ENCODE measurements at places on chromosomes 16 and 17. TPM values are rescaled to one million over a fixed set of nuclear protein-coding genes. Genes with fewer than 3 reads are reported as not detected.

DNA sequence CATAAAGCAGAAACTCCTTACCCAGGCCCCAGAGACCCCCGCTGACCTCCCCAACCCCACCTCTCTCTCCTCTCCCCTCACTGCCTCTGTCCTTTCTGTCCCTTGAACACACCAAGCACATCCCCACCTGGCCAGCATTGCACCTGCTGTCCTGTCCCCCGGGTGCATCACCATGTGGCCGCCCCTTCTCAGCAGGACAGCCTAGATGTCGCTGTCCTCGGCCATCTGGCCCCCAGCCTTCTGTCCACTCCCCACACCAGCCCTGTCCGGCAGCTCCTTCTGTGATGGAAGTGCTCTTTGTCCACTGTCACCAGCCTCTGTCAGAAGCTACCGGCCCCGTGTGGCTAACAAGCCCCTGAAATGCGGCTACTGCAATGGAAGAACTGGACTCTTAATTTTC is 12.3 kb upstream of the MPRIP start:
- peak overlapping the region; percentile 39 for H3K27ac ChIP-seq
- DNase-seq = no peak
- peaks cover 35% of the 10 kb centered on the region for H3K4me1 ChIP-seq
- H3K27me3 ChIP-seq = no peaks in the 10 kb centered on the region
- no peak overlapping the region for H3K4me3 ChIP-seq

- DNase-seq = no peak
- H3K4me3 ChIP-seq = peak overlapping the region; percentile 39
- H3K27me3 ChIP-seq = no peaks in the 10 kb centered on the region
- H3K36me3 ChIP-seq = peaks cover 12% of the 10 kb centered on the region
- peak overlapping the region; percentile 94 for H3K27ac ChIP-seq
Observed at GRCh38 chr17:83090444-83091256, 11.2 kb downstream of the METRNL start.

DNA sequence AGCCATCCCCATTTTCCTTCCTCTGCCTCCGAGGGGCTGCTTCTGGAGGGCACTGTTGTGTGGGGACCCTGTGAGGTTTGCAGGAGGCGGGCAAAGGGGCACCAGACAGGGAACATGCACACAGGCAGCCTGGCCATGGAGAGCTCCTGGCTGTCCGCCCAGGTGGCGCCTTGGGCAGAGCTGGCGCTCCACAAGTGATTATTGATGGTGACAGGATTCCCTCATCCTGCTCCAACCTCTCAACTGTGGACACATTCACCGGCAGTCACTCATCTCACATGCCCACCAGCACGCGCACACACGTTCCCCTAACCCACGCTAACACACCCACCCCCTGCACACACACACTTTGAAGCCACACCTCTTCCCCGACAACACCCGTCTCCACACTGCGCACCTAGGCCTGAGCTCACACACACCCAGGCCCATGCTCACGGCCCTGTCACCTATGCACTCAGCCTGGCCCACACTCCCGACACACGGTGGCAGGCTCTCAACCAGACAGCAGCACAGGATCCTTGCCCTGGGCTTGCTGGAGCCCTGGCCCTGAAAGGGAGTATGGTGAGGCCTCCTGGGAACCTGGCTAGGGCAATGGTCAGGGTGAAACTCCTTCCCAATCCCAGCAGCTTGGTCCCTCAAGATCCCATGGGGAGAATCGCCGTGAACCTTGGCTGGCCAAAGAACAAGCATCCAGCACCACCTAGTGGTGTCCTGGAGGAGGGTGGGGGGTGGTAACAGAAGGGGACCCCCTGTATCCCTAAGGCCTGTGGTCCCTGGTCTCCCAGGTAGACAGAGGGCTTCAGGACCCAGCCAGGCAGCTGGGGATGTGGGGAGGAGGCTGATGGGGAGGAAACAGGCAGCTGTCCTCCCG is 3.6 kb downstream of the PNMT start:
- H3K4me3 ChIP-seq = no peak overlapping the region
- H3K27ac ChIP-seq = no peak overlapping the region
- peaks cover 22% of the 10 kb centered on the region for H3K4me1 ChIP-seq

DNA sequence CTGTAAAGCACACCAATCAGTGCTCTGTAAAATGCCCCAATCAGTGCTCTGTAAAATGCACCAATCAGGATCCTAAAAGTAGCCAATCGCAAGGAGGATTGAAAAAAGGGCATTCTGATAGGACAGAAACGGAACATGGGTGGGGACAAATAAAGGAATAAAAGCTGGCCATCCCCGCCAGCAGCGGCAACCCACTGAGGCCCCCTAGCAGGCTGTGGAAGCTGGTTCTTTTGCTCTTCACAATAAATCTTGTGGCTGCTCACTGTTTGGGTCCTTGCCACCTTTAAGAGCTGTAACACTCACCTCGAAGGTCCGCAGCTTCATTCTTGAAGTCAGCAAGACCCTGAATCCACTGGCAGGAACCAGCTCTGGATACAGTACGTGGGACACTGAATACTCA is 162.4 kb upstream of the TBX2 start:
- H3K27ac ChIP-seq = peak overlapping the region; percentile 95
- H3K27me3 ChIP-seq = no peaks in the 10 kb centered on the region
- no peak for DNase-seq
- peaks cover 64% of the 10 kb centered on the region for H3K4me1 ChIP-seq

- H3K27ac ChIP-seq = no peak overlapping the region
- peaks cover 7% of the 10 kb centered on the region for H3K4me1 ChIP-seq
- no peaks in the 10 kb centered on the region for H3K36me3 ChIP-seq
Observed at GRCh38 chr17:41583137-41584127, 3.3 kb downstream of the KRT14 start.

GRCh38 chr17:28133562-28133970 is 91.1 kb downstream of the NLK start:
- H3K4me1 ChIP-seq = peaks cover 14% of the 10 kb centered on the region
- no peak overlapping the region for H3K4me3 ChIP-seq
- no peaks in the 10 kb centered on the region for H3K27me3 ChIP-seq
- DNase-seq = no peak
- H3K36me3 ChIP-seq = peaks cover 8% of the 10 kb centered on the region

GRCh38 chr17:67336859-67337258 is 29.5 kb downstream of the PSMD12 start:
- no peak overlapping the region for H3K27ac ChIP-seq
- DNase-seq = no peak
- no peak overlapping the region for H3K4me3 ChIP-seq
- no peaks in the 10 kb centered on the region for H3K27me3 ChIP-seq
- peaks cover 2% of the 10 kb centered on the region for H3K4me1 ChIP-seq

DNA sequence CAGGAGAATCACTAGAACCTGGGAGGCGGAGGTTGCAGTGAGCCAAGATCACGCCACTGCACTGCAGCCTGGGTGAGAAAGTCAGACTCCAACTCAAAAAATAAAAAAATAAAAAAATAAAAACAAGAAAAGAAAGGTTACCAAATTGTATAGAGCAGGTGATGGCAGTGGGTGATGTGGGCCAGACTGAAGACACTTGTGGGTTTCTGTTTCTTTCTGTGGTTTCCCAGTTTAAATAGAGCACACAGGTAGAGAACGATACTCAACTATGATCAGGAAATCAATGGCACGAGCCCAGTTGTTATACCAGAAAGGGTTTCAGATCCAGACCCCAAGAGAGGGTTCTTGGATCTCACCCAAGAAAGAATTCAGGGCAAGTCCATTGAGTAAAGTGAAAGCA is 32.6 kb downstream of the NUBP1 start:
- H3K4me3 ChIP-seq = no peak overlapping the region
- no peak for DNase-seq

DNA sequence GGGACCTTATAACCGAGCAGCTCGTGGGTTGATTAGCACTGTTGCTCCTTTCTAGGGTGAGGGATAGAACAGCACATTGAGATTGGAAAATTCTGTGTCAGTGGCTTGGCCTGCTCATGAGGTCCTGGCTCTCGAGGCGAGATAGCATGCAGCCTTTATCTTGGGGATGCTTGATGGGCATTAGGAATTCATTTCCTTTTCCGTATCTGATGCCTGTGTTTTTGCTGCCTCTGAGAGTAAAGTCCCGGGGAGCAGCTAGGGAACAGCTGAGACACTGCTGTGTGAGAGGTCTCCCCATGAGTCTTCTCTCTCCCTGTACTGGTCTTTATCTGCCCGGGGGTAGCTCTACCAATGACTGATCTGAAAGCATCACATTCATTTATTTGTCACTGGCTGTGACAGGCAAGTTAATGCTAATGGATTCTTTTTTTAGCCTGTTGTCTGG is 14.5 kb downstream of the MSI2 start:
- DNase-seq = no peak
- H3K27ac ChIP-seq = peak overlapping the region; percentile 75
- H3K4me1 ChIP-seq = peaks cover 19% of the 10 kb centered on the region

- H3K27me3 ChIP-seq = no peaks in the 10 kb centered on the region
- no peak for DNase-seq
Observed at GRCh38 chr16:22250522-22250921, 44.4 kb downstream of the EEF2K start.

DNA sequence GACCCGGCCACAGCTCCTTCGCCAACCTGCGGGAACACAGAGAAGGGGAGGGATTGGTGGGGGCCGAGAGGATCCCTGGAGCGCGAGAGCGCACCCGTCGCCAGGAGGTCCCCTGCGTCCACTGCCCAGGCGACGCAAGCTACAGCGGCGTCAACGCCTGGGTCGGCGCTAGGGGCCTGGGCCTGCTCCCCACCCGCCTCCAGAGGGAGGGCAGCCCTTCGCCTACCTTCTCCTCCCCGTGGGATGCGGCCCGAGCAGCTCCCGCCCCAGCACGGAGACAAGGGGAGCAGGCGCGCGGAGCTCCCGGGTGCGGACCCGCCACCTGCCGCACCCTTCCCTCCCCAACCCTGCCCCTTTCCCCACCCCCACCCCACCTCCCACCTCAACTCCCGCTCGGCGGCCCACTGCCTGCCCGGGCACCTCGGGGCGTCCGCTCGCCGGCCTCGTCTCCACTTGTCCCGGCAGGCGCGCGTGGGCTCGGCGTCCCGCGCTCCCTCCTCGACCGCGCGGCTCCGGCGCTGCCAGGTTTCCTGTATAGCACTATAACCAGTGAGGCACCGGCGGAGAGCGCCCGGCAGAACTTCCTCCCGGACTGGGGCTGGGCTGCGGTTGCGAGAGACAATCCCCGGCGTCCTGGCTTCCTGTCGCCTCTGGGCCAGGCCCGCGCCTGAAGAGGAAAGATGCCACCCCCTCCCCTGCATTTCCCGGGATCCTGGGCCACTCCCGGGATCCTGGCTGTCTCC is 119.1 kb upstream of the SMURF2 start:
- peak; percentile 46 for DNase-seq
- H3K4me3 ChIP-seq = peak overlapping the region; percentile 65
- H3K27me3 ChIP-seq = peaks cover 52% of the 10 kb centered on the region

DNA sequence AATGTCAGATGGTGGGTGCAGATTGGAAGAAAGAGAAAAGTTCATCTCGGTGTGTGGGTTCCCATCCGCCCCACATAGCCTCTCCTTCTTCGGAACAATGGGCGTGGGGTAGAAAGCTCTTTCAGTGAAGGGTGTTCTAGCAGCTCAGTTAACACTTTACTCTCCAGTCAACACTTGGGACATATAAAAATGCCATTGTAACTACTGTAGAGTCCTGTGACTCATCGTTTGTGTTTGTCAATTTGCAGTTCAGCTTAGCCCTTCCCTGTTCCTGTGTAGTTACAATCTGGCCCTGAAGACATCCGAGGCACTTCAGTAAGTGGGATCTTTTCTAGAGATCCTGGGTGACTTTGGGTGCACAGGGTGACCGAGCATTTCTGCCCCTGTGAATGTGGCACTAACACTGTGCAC is 11.5 kb upstream of the CLEC18C start:
- no peak for DNase-seq
- H3K27me3 ChIP-seq = no peaks in the 10 kb centered on the region
- H3K27ac ChIP-seq = no peak overlapping the region
- H3K4me1 ChIP-seq = peaks cover 1% of the 10 kb centered on the region
- no peak overlapping the region for H3K4me3 ChIP-seq
- H3K36me3 ChIP-seq = peaks cover 14% of the 10 kb centered on the region

DNA sequence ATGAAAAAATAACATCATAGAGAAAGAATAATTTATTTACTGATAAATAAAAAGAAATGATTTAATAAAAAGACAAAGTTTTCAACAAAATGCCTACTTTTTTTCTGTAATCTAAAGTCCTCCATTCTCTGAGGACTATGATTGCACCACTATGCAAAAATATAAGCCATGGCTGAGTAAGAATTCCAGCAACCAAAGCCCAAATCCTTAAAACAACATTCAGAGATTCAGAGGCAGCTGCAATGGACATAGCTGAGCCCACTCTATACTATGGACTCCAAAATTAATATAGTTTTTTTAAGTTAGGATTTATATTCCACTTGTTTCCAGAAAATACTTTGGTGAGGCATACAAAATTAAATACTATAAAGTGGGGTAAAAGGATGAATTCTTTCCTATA is 169.5 kb upstream of the C17orf78 start:
- H3K27ac ChIP-seq = no peak overlapping the region
- no peak overlapping the region for H3K4me3 ChIP-seq
- no peak for DNase-seq

- peaks cover 6% of the 10 kb centered on the region for H3K4me1 ChIP-seq
- H3K4me3 ChIP-seq = no peak overlapping the region
- H3K36me3 ChIP-seq = no peaks in the 10 kb centered on the region
- H3K27me3 ChIP-seq = no peaks in the 10 kb centered on the region
Observed at GRCh38 chr17:11999696-12000095, 2.4 kb upstream of the ZNF18 start.

- no peak for DNase-seq
- H3K4me1 ChIP-seq = no peaks in the 10 kb centered on the region
Observed at GRCh38 chr16:72108353-72109102, 14.9 kb downstream of the DHX38 start.

GRB7 gene
- total RNA-seq = 46.4 TPM

SMG6 gene
- 58.3 TPM for total RNA-seq

KREMEN2 gene
- 30.5 TPM for total RNA-seq

NPB gene
- total RNA-seq = 1.7 TPM

IL4R gene
- total RNA-seq = 6.8 TPM
